ENCODE measurements at places on chromosomes 12 and 14.

DNA sequence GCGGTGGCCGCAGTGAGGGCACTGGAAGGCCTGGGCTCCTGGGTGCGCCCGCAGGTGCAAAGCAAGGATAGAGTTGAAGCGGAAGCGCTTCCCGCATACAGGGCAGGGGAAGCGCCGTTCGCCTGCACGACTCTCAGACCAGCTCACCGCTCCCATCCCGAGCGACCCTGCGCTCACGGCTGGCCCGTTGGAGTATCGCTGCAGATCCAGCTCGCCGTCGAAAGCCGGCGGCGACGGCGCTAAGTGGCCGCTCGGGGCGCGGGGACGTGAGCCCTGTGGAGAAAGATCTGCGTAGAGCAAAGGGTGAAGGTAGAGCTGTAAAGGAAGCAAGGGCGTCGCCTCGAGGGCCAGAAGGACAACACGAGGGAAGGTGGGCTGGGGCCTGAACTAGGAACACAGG is 5.4 kb downstream of the ZNF219 start:
- no peak for DNase-seq

- no peak for DNase-seq
Observed at GRCh38 chr12:93818488-93819049, 141.4 kb downstream of the CRADD start.

GRCh38 chr12:48054955-48055821 is 50.7 kb downstream of the SENP1 start:
- no peak for DNase-seq

DNA sequence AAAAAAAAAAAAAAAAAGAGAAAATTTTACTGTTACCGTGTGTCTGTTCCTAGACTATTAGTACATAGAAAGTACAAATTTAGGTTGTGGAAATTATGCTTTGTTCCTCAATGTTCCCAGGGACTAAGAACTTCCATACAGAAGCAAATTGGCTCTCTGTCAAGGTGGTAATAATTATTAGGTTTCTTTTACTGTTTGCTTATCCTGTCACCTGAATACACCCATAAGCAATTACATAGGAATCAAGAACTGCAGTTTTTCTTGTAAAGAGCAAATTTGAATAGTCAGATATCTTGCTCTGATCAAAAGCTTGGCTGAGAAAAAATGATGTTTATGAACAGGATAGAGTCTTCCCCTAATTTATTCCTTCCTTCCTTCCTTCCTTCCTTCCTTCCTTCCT is 191.2 kb downstream of the AEBP2 start:
- no peak for DNase-seq

DNA sequence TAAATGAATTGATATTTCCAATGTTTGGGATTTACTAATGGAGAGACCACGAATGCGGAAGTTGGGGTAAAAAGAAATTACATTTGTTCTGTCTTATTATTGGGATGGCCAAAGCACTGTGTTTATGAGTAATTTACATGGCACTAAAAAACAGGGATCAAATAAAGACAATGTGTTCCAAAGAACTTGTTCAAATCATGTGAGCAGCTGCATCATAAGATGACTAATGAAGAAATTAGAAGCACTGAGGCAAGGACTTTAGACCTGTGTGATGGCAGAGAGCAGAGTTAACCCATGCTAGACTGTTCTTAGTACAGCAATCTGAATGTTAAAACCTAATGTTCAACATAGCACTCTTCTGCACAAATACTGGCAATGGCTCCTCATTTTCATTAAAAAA is 34.3 kb upstream of the DCN start:
- DNase-seq, result no peak

DNA sequence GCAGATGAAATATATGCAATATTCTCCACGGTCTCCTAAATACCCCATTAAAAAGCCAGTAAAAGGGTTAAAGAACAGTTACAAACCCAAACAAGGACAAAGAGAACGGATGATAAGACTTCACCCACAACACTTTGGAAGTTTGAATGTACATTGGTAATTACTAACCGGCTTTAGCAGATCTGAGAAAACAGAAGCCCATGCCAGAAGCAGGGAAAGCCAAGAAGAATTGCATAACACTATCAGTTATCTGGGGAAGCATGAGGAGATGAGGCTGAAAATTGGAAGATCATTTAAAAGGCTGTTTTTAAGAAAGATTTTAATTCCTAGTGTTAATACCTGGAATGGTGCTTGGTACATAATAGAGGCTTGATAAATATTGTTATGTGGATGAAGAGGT is 55.6 kb upstream of the MYBPC1 start:
- no peak for DNase-seq

- DNase-seq, result no peak
Observed at GRCh38 chr14:71175491-71175890, 268.2 kb downstream of the PCNX1 start.

DNA sequence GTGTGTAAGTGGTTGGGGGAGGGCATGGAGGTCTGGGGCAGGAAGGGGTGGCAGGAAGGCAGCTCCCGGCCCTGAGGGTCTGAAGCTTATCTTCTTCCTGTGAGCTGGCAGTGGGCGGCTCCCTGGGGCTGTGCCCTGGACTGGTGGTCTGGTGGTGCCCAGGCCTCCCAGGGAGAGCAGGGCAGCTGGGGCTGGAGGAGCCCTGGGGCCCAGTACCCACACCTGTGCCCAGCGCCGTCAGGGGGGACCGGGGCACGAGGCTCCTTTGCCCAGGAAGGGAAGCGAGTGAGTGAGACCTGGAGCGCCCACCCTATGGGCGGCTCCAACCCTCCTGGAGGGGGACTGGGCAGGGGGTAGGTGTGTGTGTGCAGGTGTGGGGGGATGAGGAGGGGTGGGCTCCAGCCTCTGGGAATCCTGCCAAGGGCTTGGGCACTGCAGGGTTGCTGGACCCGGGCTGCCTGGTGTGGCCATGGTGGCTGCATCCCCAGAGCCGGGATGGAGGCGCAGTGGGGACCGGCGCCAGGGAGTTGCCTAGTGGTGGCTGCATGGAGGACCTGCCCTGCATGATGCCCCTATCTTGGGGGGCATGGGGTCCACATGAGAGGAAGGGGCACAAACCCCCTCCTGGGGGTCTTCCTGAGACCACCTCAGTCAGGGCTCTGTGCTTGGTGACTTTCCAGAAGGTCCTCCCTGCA is 353.6 kb downstream of the TMEM121 start:
- DNase-seq, result no peak

DNA sequence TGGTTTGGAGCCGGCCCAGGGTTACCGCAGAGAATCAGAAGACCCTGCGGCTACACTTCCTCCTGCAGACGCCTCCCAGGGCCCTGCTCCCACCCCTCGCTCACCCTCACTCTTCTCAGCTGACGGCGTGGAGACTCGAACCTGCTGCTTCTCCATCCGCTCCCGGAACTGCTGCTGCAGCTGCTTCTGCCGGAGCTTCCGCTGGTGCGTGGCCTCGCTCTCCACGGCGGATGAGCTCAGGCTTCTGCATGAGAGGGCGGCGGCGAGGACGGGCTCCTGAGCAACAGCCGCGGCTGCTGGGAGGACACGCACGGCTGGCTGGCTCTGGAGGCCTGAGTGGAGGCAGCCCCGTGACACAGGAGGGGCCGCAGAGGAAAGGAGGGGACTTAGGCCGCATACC is 33.3 kb downstream of the RAD52 start:
- no peak for DNase-seq

- peak; percentile 79 for DNase-seq
Observed at GRCh38 chr12:123075087-123075645, 75.7 kb downstream of the PITPNM2 start.

GRCh38 chr14:99790201-99790977 is 2.8 kb upstream of the EML1 start:
- DNase-seq, result no peak

DNA sequence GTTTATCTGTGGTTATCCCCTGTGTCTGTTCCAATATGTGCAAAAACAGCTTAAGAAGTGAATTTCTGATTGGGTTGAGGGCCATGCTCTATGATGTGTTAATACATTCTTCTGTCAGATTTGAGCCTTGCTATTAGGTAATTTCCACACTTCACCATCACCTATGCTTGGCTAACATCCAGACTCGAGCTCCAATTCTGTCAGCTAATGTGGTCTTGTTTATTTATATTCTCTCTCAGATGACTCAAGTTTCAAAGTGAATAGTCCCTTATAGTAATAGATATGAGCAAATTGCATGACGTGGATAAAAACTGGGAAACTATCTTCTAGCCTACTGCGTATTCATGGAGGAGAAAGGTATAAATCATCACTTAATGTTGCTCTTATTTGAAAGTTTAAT is 451.3 kb downstream of the SNAPC1 start:
- DNase-seq, result no peak

DNA sequence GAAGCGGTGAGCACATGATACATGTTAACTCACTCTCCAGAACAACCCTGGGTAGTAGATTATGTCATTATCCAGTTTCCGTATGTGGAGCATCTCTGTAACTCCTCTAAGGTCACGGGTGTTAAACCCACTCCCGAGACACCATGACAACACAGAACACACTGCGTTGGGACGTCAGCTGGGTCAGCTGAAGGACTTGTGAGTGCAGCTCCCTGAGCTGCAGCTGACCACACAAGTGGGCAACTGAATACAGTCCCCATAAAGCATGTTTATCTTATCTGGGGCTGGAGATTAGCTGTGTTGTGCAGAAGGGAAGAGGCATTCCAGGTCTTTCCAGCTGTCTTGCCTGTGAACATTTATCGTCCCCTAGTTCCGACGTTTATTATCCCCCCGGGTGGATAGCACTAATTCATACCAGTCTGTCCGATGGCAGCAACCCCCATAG is 211.5 kb downstream of the CHST11 start:
- no peak for DNase-seq

- peak; percentile 89 for DNase-seq
Observed at GRCh38 chr14:85531141-85531586, 1.2 kb downstream of the FLRT2 start.

- no peak for DNase-seq
Observed at GRCh38 chr14:28163233-28163632, 603.4 kb upstream of the FOXG1 start.

Measured in fibroblast of gingiva (primary cell).